Activated CD8-positive, alpha-beta memory T cell treated with anti-CD3 and anti-CD28 coated beads, Interleukin-2, amount 50 U/mL, for 4 hours (primary cell): ENCODE measurements at places on chromosomes 3 and 15.
A peak's percentile ranks its signal among the peaks of the same experiment; 100 is the strongest.

DNA sequence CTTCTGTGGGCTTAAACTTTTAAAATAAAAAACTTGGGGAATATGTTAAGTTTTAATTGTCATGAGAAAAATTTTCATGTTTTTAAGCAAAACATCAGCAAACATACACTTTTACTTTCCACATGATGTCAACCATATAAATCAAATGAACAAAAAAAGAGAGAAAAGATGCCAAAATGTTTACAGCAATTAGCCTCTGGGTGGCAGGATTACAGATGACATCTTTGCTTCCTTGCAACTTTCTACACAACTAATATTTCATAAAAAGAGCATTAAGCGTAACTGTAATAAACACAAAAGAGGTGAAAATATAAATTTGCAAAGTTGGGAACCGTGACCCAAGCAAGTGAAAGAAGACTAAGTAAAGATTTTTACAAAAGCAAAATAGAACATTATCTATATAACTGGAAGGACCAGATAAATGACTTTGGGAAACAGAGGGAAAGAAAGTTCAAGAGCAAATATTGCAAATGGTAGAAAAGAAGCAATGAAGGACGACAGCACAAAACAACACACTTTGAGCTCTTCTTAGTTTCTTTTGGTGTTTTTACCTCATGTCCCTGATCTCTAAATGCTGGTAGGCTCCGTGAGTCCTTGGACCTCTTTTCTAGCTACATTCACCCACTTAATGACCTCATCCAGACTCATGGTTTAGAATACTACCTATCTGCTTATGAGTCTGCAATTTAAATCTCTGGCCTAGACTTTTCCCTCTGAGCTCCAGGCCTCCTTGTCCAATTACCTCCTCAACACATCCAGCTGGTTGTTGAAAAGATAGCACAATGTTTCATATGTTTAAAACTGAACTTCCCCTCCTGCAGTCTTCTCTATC lies 9.4 kb downstream of the TP53BP1 start:
- no peak for DNase-seq

- no peak for DNase-seq
Measured at GRCh38 chr15:31477851-31478701, 151.4 kb downstream of the KLF13 start.

DNA sequence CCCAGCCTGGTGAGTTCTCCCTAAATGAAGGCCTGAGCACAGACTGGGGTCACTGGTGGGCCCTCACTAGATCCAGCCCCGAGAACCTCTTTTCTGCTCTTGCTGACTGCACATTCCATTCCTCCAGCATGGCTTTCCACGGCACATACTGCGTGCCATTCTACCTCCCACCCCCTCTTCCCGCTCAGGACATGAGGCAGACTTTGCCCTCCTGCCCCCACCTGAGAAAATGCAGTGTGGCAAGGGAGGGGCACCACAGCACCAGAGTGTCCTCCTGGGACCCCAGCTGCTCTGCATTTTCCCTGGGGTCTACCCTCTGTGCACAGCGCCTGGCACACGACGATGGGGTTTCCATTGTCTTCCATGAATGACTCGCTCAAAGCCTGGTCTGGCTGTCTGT lies 6.1 kb upstream of the SLCO2A1 start:
- DNase-seq = no peak

- no peak for DNase-seq
Measured at GRCh38 chr3:141557961-141558706, 71.3 kb downstream of the RASA2 start.

DNA sequence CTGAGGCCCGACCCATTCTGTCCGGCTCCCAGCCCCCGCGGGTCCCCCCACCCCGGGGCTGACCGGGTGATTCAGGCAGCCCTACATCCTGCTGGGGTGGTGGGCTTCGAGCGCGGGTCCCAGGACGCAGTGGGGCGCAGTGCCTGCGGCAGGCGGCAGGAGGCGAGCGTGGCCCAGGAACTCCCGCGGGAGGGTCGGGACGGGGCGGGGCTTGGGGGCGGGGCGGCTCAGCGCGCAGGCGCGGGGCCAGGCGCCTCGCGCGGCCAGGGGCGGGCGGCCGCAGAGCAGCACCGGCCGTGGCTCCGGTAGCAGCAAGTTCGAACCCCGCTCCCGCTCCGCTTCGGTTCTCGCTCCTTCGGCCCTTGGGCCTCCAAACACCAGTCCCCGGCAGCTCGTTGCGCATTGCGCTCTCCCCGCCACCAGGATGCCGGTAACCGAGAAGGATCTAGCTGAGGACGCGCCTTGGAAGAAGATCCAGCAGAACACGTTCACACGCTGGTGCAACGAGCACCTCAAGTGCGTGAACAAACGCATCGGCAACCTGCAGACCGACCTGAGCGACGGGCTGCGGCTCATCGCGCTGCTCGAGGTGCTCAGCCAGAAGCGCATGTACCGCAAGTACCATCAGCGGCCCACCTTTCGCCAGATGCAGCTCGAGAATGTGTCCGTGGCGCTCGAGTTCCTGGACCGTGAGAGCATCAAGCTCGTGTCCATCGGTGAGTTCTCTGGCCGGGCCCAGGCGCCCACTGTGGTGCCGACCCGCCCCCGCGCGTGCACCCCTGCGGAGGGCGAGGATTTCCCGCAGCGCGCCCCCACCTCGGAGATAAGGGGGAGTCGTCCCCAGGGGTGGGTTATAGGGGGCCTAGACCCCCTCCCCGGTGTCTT lies at the start of gene FLNB:
Gene FLNB (plus strand): TSS at position 282 of the 885 bp plus-strand sequence. CDS start 143 bp downstream, at position 425.
- peak; percentile 80 for DNase-seq

DNA sequence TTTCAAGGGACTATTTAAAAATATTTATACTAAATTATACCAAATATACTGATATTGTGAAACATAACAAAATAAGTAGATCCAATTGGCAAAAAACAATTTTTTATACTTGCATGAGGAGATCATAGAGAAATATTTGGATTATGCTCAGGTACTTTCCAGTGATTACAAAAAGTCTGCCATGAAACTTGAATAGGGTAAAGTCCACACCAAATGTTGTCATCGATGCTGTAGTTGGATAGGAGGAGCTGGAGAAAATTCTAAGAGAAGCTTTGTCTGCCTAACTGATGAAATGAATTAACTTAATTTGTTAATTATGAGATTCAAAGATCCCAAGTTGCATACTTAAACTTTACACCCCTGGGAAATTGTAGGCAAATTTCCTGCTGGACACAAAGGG lies 93.3 kb downstream of the SI start:
- DNase-seq = no peak

DNA sequence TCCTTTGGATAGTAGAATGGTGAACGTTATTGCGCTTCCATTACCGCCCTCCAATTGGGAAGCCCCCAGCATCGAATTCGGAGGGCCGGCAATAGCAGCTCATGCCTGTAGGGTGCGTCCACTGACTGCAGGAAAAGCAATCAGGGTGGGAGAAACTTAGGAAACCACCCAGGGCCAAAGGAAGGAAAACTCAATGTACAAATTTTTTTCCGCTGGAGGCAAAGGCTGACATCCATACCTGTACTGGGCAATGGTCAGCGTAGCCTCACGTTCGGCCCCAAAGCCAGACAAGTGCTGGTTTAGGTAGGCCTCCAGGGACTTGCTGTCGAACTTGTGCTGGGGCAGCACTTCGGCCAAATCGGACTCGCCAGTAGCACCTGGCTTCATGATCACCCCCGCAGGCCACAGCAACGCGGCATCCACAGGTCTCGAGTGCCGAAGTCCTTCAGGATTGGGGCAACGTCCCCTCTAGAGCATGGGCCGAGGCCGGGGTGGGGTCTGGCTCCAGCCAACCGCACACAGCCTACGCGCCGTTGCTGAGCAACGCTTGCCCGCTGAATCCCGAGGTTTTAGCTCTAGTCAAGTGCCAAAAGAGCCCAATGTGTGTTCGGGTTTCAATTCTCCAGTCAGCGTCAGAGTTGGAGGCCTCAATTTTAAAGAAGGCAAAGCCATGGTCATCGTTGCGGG lies at the start of gene ACAD11:
Gene ACAD11 (minus strand): TSS at position 445 of the 687 bp plus-strand sequence. CDS start 58 bp downstream, at position 387.
- DNase-seq = peak; percentile 39

DNA sequence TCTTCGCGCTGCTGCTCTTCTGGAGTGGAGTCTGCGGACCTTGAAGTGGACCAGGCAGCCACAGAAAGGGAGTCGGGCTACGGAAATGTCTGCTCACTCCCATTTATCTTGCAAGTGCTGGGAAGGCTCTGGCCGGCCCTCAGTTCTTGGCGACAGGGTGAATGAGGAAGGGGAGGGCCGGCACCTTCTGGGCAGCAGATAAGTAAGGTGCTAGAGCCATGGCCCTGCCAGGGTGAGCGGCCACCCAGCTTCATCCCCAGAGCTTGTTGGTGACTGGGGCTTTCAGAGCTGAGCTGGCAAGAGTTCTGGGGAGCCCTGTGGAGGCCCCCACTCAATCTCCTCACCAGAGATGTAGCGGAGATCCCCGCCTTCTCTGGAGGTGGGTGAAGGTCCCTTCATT lies 103.5 kb downstream of the ASB7 start:
- no peak for DNase-seq

- DNase-seq = no peak
Measured at GRCh38 chr3:64848822-64849221, 161.0 kb upstream of the ADAMTS9 start.

DNA sequence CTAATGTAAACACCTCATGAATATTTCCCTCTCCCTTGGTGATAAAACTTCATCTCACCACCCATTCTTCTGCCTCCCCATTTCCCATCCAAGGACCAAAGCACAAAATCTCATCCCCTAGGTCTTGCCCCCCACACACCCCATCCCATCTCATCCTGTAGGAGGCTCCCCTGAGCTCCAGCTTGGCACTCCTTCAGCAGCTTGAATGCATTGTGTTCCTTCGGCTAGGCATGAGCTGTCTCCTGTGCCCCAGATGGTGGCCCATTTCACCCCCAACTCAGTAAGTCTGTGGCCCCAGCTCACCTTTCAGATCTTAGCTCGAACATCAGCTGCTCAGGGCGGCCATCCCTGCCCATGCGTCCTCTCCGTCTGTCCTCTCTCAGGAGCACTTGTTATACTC lies 203.6 kb upstream of the NR2F2 start:
- no peak for DNase-seq

DNA sequence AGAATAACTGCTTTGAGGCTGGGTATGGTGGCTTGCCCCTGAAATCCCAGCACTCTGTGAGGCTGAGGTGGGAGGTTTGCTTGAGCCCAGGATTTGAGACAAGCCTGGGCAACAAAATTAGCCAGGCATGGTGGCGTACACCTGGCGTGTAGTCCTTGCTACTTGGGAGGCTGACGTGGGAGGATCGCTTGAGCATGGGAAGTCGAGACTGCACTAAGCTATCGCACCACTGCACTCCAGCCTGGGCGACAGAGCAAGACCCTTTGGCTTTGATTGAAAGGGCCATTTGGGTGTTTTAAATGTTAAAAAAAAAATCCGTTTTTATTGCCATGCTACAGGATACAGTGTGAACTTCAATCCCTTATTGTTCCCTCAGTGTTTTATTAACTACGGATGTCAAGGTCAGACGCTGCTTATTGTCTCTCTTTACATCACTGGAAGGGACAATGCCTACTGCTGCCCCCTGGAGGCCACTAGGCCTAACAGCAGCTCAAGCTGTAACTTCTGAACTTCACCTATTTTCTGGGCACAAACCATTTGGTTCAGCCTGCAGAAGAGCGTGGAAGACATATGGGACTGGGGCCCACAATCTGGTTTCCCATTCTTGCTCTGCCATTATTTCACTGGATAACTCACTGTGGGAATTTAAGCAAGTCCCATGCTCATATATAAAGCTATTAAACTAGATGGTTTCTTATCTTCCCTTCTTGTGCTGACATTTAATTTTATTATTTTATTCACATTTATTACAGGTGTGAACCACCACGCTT lies 15.3 kb upstream of the IREB2 start:
- DNase-seq = peak; percentile 66

- no peak for DNase-seq
Measured at GRCh38 chr15:92880796-92881195, 19.3 kb upstream of the CHD2 start.
